Smooth muscle cell of the coronary artery (primary cell): ENCODE measurements at places on chromosomes 16 and 17. TPM values are rescaled to one million over a fixed set of nuclear protein-coding genes. Genes with fewer than 3 reads are reported as not detected.

Gene MMP2
- 985 and 2,683 TPM in 2 replicates for total RNA-seq

Gene BAIAP3
- 0.60 TPM in 1 of 2 replicates, not detected in the other for total RNA-seq

Gene TBC1D3C
- total RNA-seq, result not detected in 2 replicates

Gene SLC5A2
- total RNA-seq, result under 0.01 and 0.15 TPM in 2 replicates

Gene KCNJ2
- total RNA-seq, result 0.75 and 19.0 TPM in 2 replicates

Gene ZNF689
- 1.9 and 3.3 TPM in 2 replicates for total RNA-seq

Gene PRSS8
- not detected in 2 replicates for total RNA-seq

Gene OR4D2
- total RNA-seq, result not detected in 2 replicates

Gene SDR42E1
- total RNA-seq, result 0.08 and 0.12 TPM in 2 replicates

Gene CCL16
- not detected in 2 replicates for total RNA-seq

Gene SF3B3
- 53.9 and 64.0 TPM in 2 replicates for total RNA-seq

Gene KRTAP9-2
- not detected in 2 replicates for total RNA-seq

Gene WNT9B
- not detected in 2 replicates for total RNA-seq

Gene ZP2
- total RNA-seq, result not detected in 2 replicates

Gene EZH1
- total RNA-seq, result 6.7 and 31.2 TPM in 2 replicates

Gene GNG13
- total RNA-seq, result not detected in 2 replicates

Gene TMEM100
- total RNA-seq, result 0.08 and 1.2 TPM in 2 replicates

Gene ZSCAN10
- total RNA-seq, result not detected in 2 replicates
